ENCODE measurements at places on chromosomes 1 and 21. TPM values are rescaled to one million over a fixed set of nuclear protein-coding genes. Genes with fewer than 3 reads are reported as not detected.

Gene IKBKE
- total RNA-seq = 14.3 TPM

Gene WNT4
- total RNA-seq = not detected

Gene TNFSF18
- total RNA-seq = not detected

Gene COL16A1
- not detected for total RNA-seq

Gene OR10J1
- not detected for total RNA-seq

Gene RGS7
- not detected for total RNA-seq

Gene C8B
- not detected for total RNA-seq

Gene CD2
- 220 TPM for total RNA-seq

Gene DEPDC1
- total RNA-seq = 16.0 TPM

Gene DYNLT5
- not detected for total RNA-seq

- no peaks in the 10 kb centered on the region for H3K4me1 ChIP-seq
- no peaks in the 10 kb centered on the region for H3K36me3 ChIP-seq
- peaks cover 15% of the 10 kb centered on the region for H3K27me3 ChIP-seq
These were observed 97.3 kb downstream of the TAS1R2 start for GRCh38 chr1:18761948-18762840.

- H3K27me3 ChIP-seq = peaks cover 1% of the 10 kb centered on the region
- H3K4me1 ChIP-seq = peaks cover 4% of the 10 kb centered on the region
- no peak for DNase-seq
These were observed 56.4 kb upstream of the ADORA3 start for GRCh38 chr1:111559736-111560279.

DNA sequence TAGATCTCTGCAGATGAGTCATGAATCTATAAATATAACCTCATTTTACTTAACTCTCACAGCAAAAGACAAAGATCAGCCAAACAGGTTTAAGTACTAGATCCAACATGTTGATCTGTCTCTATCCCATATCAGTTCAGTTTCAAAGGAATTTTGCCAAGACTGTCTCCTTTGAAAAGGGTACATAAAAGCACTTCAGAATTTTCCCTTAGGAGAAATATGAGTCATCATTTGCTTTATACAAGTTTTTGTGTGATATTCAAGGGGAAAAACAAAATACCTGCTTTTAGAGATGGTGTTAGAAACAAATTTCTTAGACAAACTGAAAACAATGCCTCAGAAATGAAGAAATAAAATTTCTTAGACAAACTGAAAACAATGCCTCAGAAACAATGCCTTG lies 73.5 kb upstream of the LRRC7 start:
- DNase-seq = no peak
- H3K27ac ChIP-seq = no peak overlapping the region
- H3K27me3 ChIP-seq = no peaks in the 10 kb centered on the region
- no peaks in the 10 kb centered on the region for H3K4me1 ChIP-seq

DNA sequence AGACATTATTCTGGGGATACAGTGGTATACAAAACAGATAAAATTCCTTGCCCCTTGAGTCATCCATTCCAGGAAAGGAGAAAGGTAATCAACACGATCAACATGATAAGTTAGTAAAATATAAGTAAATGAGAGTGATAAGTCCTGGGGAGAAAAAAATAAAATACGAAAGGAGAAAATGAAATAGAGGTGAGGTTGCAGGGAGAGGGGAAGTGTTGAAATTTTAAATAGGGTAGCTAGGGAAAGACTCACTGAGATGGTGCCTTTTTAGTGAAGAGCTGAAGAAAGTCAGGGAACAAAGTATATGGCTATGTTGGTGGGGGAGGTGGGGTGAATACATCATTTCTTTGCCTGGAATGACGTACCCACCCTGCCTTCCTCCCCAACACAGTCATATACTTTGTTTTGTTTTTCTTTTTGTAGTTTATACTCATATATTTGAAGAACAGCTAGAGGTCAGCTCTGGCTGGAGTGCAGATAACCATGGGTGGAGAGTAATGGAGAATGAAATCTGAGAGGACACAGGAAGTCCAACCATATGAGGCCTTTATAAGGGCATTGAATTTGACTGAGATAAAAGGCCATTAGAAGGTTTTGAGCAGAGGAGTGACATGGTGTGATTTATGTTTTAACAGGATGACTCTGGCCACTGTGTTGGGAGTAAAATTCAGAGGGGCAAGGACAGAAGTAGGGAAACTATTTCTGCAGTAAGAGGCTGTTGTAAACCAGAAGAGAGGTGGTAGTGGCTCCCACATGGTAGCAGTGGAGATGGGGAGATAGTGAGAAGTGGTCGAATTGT lies 54.8 kb downstream of the OSBPL9 start:
- no peaks in the 10 kb centered on the region for H3K36me3 ChIP-seq
- no peak for DNase-seq
- H3K27me3 ChIP-seq = no peaks in the 10 kb centered on the region
- no peak overlapping the region for H3K27ac ChIP-seq
- no peaks in the 10 kb centered on the region for H3K4me1 ChIP-seq

GRCh38 chr1:78762113-78762512 lies 112.5 kb downstream of the IFI44 start:
- no peaks in the 10 kb centered on the region for H3K4me1 ChIP-seq
- H3K27ac ChIP-seq = no peak overlapping the region
- no peak for DNase-seq
- no peaks in the 10 kb centered on the region for H3K36me3 ChIP-seq
- H3K27me3 ChIP-seq = peaks cover 1% of the 10 kb centered on the region

DNA sequence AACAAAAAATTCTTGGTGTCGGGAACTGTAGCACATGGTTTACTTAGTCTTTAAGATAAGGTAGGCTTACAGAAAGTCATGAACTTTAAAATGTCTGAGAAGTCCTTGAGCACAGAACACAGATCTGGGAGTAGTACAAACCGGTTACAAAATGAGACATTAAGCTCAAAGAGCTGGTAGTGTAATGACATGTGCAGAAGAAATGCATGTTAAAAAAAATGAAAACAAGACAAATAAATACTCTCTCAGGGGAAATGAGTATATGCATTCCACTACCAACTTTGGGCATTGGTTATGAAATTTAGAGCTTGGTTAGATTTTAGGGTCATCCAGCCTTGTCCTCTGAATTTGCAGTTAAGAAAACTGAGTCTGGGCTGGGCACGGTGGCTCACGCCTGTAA lies 91.5 kb upstream of the F3 start:
- peaks cover 9% of the 10 kb centered on the region for H3K27me3 ChIP-seq
- H3K27ac ChIP-seq = no peak overlapping the region
- DNase-seq = no peak
- no peaks in the 10 kb centered on the region for H3K36me3 ChIP-seq
- H3K4me1 ChIP-seq = no peaks in the 10 kb centered on the region

GRCh38 chr1:115969509-115969908 lies 6.8 kb upstream of the SLC22A15 start:
- H3K4me3 ChIP-seq = no peak overlapping the region
- no peaks in the 10 kb centered on the region for H3K4me1 ChIP-seq
- no peak overlapping the region for H3K27ac ChIP-seq

DNA sequence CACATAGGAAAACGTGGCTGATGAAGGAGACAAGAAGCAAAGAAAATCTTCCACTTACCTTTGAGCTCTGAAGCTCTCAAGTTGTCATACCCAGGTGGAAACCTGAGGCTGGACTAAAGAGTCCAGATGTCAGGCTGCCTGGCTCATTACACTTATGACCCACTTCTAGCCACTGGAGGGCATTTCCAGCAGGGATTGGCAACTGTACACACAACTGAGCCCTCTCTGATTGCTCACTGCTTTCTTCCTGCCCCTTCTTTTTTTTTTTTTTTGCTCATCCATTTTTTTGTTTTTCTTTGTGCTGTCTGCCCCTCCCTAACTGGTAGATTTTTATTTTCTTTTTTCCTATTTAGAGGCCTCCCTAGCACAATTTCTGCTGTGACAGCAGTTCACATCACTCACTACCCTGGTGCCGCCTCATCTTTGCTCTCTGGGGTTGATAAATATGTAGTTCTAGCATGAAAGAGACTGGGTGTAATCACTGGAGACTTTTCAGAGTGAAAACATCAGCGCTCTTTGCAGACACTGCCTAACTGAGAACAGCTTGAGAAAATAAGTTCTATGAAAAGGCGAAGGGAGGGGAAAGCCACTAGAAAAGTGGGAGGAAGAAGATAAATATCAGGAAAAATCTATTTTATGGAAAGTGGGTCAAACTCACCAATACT lies 334.5 kb downstream of the NUF2 start:
- H3K36me3 ChIP-seq = no peaks in the 10 kb centered on the region
- H3K27ac ChIP-seq = no peak overlapping the region
- DNase-seq = no peak

- peak; percentile 37 for DNase-seq
- H3K27ac ChIP-seq = peak overlapping the region; percentile 91
- no peaks in the 10 kb centered on the region for H3K36me3 ChIP-seq
- no peaks in the 10 kb centered on the region for H3K27me3 ChIP-seq
These were observed 8.9 kb upstream of the LEFTY1 start for GRCh38 chr1:225897595-225898514.

- H3K36me3 ChIP-seq = no peaks in the 10 kb centered on the region
- H3K27ac ChIP-seq = no peak overlapping the region
- H3K4me3 ChIP-seq = no peak overlapping the region
- H3K4me1 ChIP-seq = no peaks in the 10 kb centered on the region
- H3K27me3 ChIP-seq = peaks cover 43% of the 10 kb centered on the region
These were observed 9.0 kb upstream of the C1orf198 start for GRCh38 chr1:230877146-230877923.

DNA sequence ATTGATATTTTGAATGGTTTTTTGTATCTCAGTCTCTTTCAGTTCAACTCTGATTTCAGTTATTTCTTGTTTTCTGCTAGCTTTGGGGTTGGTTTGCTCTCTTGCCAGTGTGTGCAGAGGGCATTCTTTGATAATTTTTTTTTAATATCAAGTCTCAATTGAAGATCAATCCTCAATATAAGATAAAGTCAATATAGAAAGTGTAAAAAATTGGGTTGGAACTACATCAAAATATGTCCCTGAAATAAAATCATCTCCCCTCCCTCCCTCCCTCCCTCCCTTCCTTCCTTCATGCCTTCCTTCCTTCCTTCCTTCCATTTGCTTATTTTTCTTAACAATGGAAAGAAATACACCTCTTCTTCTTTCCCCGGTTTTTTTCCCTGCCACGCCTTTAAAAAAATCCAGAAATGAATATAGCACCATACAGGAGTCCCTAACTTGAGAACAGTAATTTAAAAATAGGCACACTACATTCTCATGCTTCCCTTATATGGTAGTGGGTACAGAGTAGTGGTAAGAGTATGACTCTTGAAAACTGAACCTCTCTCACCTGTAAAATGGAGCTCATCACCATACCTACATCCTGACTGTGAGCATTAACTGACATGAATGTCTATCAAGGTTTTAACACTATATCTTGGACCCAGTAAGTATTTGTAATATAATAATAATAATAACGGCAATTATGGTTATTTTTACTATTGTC lies 221.9 kb downstream of the GIPC2 start:
- H3K36me3 ChIP-seq = no peaks in the 10 kb centered on the region
- H3K4me1 ChIP-seq = no peaks in the 10 kb centered on the region
- no peaks in the 10 kb centered on the region for H3K27me3 ChIP-seq
- H3K4me3 ChIP-seq = no peak overlapping the region

DNA sequence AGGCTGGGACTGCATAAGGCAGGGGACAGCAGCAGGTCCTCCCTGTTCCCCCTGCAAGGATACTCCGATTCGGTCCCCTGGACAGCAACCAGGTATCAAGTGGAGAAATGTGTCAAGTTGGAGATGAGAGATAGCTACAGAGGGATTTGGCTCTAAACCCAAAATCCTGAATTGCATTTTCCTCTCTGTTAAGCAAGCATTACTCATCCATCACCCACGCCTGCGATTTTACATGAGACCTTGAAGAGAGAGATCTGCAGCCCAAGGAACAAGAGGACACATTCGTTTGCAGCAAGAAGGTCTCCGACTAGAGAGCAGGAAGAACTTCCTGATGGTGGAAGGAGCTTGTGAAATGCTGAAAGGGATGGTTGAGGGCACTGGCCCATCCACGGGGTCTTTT lies 21.9 kb downstream of the SYT2 start:
- H3K4me1 ChIP-seq = no peaks in the 10 kb centered on the region
- H3K27me3 ChIP-seq = peaks cover 22% of the 10 kb centered on the region
- H3K27ac ChIP-seq = no peak overlapping the region
- DNase-seq = no peak
- no peaks in the 10 kb centered on the region for H3K36me3 ChIP-seq

DNA sequence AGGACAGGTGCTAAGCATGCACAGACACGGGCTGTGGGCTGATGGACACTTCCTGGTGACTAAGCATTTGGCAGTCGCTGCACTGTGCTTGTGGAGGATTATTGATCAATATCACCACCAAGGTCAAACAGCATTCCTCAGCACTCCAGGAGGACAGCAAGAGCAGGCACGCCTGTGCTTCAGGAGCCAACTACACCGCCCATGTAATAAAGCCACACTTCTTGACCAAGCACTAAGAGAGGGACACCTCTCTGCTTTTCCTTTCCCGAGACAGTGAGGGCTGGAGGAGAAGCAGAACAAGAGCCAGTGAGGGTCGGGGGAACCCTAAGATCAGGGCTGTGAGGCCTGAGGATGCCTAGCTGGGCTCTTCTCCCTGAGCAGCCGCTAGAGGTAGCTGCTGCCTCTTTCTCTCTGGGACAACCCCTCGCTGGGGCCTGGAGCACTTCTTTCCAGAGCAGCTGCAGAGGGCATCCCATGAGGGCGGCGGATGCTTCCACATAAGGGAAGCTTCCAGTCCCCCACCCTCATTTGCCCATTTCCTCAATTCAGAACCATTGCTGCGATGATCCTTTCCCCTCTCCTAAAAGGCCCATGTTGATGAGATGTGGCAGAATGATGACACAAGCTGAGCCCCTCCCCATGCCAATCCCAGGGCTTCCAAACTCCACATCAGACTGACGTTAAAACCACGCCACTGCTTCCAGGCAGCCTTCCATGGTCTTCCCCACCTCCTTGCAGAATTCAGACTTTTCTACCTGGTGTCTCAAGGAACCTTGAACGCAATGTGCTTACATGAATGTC lies 19.1 kb downstream of the RAB7B start:
- peak; percentile 59 for DNase-seq
- H3K4me3 ChIP-seq = no peak overlapping the region
- no peaks in the 10 kb centered on the region for H3K4me1 ChIP-seq
- H3K27me3 ChIP-seq = no peaks in the 10 kb centered on the region
- H3K36me3 ChIP-seq = no peaks in the 10 kb centered on the region

GRCh38 chr1:207826557-207827487 lies 75.0 kb downstream of the CD46 start:
- DNase-seq = no peak
- H3K27ac ChIP-seq = peak overlapping the region; percentile 92
- H3K27me3 ChIP-seq = no peaks in the 10 kb centered on the region
- peak overlapping the region; percentile 77 for H3K4me3 ChIP-seq
- peaks cover 27% of the 10 kb centered on the region for H3K36me3 ChIP-seq
